ENCODE measurements at places on chromosomes 12 and 14.

DNA sequence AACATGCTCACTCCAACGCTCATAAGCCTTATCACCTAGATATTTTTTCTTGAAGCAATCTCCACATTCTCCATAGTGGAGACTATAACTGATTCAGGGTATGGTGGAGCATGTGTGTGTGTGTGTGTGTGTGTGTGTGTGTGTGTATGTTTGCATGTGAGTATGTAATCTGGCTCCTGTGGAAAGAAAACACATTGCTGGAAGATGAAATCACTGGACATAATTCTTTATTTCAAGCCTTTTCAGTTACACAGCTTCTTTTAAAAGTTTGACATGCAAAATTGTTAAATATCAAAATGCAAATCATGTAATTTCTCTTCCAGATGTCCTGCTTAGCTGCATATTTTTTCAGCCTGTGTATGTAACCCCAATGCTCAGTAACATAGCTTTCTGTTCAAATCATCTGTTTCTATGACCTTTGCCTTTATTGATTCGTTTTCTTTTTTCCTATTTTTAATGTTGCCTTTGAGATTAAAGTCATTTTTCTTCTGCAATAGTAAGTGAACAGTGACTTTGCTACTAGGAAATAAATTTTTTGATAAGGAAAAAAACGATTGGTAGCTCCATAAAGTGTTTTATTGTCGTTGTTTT, 80.5 kb upstream of the BTG1 start:
- DNase-seq, result no peak

GRCh38 chr12:6451348-6452244, at the start of gene TAPBPL:
TAPBPL (plus strand) TSS chr12:6452042; CDS start chr12:6452249, 207 bp downstream.
- peak; percentile 89 for DNase-seq

- no peak for DNase-seq
Measured at GRCh38 chr12:121144416-121144914, 11.8 kb downstream of the P2RX7 start.

GRCh38 chr12:16560273-16560672, 45.7 kb downstream of the LMO3 start:
- DNase-seq, result no peak

DNA sequence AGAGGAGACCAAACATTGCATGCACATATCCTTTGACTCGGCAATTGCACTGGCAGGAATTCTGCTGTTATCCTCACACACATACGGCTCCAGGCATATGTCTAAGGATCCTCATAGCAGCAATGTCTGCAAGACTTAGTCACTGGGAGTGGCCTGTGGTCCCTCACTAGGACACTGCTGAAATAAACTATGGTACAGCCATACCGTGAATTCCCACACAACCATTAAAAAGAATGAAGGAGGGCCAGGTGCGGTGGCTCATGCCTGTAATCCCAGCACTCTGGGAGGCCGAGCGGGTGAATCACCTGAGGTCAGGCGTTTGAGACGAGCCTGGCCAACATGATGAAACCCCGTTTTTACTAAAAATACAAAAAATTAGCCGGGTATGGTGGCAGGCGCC, 105.1 kb downstream of the ZFP36L1 start:
- DNase-seq, result no peak

DNA sequence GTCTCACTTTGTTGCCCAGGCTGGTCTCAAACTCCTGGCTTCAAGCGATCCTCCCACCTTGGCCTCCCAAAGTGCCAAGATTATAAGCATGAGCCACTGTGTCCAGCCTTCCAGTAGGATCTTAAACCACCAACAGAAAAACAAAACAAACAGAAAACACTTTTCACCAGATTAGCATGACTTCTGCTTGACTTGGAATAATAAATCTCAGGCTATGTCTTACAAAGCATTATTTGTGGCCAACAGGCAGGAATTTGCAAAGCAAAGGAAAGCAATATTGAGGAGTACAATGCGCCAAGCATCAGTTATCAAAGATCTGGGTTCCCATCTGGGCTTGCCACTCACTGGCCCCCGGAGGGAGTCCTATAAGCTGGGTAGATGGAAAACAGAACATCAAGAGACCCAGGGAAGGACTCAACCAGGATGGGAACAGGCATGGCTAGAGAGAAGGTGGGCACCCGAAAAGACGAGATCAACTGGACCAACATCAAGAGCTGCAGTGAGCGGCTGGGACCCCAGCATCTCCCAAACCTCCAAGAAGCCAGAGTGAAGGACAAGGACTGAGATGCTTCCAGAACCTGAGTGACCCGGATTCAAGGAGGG, 101.2 kb downstream of the TMEM30B start:
- DNase-seq, result peak; percentile 4

GRCh38 chr14:22767323-22767589, 768 bp downstream of the OXA1L start:
- DNase-seq, result no peak

- no peak for DNase-seq
Measured at GRCh38 chr12:108418164-108418890, 79.2 kb upstream of the CMKLR1 start.

- DNase-seq, result no peak
Measured at GRCh38 chr12:97316321-97316720, 146.3 kb upstream of the RMST start.

DNA sequence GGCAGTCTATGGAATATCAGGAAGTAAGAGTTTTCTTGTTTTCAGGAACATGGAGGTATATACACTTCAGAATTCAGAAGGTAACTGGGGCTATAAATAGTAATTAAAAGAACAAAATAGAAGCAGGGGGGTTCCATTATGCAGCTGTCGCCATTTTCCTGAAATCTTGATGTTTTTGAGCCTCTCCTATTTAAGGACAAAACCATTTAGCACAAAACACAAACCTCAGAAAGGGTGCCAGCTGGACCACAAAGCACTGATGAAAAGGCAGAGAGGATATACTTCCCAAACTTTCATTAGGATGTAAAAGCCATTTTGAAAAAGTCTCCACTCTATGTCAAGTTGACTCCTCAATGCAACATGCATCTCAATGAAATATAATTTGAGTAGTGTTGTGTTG, 54.2 kb upstream of the OR5AU1 start:
- DNase-seq, result no peak

DNA sequence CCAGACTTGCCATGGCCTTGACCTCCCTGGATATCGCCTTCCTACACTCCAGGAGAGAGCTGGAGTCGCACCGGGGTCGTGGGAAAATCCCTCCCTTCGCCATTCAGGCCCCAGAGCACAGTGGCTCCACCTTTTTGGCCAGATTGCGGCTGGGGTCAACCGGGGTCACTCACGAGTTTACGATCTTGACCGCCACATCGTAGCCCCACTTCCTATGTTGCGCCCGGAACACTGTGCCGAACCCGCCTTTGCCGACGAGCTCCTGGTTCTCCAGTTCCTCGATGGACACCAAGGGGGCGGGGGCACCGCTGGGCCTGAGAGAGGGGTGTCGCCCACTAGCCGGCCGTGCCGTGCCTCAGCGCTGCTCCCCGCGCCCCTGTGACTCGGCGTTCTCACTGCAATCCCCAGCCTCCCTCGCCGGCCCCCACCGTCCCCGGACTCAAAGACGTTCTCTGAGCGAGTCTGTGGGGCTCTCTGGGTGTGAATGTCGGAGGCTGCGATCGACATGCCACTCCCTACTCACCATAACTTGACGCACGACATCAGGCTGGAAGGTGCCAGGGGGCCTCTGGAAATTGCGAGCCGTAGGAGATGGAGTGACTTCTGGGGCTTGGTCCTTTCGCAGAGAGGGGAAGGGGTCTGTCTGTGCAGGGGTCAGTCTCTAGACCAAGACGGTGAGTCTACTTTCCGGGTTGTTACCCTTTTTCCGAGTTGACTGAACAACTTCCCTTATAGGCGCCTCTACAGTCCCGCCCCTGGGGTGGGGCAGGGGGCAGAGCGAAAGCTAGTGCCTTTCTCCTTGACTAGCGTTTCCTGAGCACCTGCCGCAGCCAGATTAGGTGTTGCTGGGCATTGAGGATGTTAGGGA, at the start of gene RIPK3:
Gene RIPK3, minus strand, starts transcription at position 708 of the 868 bp plus-strand sequence. Its CDS starts 165 bp downstream, at position 543.
- DNase-seq, result peak; percentile 23

GRCh38 chr14:71701990-71702389, 230.2 kb upstream of the RGS6 start:
- DNase-seq, result no peak

DNA sequence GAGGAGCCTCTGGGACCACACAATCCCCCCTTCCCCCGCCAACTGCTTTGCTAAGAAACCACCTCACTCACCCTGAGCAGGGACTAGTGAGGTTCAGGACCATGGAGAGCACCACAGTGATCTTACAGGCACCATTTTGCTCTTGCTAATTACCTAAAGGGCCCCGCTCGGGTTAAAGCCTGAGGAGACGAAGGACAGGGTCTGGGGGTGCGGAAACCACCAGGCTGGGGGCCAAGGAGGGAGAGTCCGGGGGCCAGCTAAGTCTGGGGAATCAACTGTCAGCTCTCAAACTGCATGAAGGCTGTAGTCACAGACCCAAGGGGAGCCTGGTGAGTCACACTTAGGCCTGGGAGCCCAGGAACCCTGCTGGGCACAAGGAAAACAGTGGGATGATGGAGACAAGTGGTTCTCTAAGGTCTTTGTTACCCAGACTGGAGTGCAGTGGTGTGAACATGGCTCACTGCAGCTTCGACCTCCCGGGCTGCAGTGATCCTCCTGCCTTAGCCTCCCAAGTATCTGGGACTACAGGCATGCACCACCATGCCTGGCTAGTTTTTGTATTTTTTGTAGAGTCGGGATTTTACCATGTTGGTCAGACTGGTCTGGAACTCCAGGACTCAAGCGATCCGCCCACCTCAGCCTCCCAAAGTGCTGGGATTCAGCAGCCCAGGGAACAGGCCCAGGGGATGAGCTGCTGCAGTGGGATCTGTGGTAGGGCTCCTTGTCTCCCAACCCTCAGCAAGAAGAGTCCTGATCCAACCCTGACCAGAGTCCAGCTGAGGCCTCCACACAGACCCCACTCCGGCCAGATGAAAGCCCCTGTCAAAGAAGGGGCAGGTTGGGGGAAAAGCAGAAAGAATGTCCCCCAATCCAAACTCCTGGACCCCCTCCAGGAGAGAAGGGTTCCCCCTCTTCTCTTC, 98.8 kb downstream of the CALM1 start:
- peak; percentile 52 for DNase-seq

DNA sequence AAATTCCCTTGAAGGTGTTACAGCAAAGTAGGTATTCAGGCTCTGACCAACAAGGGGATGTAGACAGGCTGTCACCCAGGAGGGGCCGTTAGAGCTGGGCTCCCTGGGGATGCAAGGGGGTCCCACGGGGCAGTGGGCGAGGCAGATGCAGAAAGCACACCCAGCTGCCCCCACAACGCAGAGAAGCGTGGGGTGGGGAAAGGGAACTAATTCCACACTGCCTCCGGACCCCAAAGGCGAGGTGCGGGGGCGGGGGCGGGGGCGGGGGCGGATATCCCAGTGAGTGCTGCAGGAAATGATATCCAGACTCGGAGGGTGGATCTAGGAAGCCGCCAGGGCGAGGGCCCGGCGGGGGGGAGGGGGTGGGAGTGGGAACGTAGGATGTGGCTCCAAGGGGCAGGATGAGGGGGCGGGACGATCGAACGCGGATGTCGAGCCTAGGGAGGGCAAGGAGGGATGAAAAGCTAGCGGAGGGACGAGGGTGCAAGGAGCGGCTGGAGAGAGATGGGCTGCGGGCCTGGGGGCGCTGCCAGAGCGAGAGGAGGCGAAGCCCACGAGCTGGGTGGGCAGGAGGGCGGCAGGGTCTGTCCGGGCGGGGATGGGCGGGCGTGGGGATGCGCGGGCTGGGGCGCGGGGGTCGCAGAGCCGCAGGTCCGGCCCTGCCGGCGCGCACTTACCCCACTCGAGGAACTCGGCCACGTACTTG, 874 bp downstream of the CDC42BPB start:
- DNase-seq, result peak; percentile 88

DNA sequence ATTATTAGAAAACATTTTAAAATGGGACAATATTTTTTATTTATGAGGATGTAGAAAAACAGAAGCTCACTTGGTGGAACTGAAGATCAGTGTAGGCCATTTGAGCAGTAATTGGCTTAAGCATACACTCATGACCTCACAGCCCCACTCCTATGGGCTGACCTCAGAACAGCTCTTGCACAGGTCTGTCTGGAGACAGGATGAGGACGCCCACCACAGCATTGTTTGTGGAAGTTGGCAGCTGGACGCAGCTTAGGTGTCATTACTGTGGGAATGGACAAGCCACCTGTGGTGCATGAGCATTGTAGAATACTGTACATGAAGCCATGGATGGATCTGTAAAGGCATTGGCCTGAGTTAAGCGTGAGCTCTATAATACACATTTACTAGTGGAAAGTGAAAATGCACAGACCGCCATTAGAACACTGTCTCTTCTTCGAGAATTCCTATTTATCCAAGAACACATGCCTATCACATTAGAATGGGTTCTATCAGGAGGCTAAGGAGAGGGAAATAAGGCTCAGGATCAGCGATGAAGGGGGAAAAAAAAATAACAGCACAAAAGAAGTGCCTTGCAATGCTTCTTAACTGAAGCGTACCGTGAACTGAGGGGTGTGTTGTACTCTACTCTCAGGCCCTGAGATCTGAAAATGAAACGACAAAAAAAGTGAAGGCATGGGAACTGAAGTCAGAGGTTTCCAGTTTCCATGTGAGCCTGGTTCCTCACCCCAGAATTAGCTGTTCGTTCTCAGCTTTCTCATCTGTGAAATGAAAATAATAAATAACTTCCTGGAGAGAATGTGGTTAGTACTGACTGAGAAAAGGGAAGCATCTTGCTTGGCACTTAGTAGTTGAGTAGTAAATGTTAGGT, 33.6 kb downstream of the KCNA1 start:
- DNase-seq, result no peak

GRCh38 chr12:72499244-72499643, 227.1 kb downstream of the TRHDE start:
- no peak for DNase-seq

GRCh38 chr14:99586761-99587459, 17.1 kb downstream of the CCDC85C start:
- no peak for DNase-seq

GRCh38 chr14:99744873-99745224, 48.4 kb upstream of the EML1 start:
- DNase-seq, result no peak

DNA sequence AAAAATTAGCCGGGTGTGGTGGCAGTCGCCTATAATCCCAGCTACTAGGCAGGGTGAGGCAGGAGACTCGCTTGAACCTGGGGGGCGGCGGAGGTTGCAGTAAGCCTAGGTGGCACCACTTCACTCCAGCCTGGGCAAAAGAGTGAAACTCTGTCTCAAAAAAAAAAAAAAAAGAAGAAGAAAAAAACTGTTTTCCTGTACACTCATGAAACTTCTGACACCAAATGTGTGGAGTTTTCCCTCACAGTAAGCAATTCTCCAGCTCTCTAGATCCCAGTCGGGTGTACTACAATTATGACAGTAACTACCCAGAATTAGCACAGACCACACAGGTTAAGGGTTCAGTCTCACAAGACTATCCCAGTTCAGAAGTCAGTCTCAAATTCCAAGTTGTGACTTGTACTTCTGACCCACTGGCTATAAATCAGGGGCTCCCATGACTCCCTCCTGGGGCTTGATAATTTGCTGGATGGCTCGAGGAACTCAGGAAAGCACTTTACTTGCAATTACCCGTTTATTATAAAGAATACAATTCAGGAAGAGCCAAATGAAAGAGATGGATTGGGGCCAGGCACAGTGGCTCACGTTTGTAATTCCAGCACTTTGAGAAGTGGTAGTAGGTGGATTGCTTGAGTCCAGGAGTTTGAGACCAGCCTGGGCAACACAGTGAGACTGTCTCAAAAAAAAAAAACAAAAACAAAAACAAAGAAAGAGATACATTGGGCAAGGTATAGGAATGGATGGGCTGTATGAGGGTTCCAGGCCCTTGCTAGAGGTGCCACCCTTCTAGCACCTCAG, 12.4 kb upstream of the ARF6 start:
- DNase-seq, result peak; percentile 13

All from endothelial cell of umbilical vein (primary cell).